ENCODE measurements at places on chromosomes 1 and 21. TPM values are rescaled to one million over a fixed set of nuclear protein-coding genes. Genes with fewer than 3 reads are reported as not detected.

- DNase-seq = no peak
Observed at GRCh38 chr1:192906334-192906733, 97.5 kb downstream of the RGS2 start.

GRCh38 chr1:117698398-117699160 is 92.7 kb downstream of the TENT5C start:
- no peak for DNase-seq

- DNase-seq = no peak
Observed at GRCh38 chr21:36946949-36947356, 19.5 kb downstream of the HLCS start.

DNA sequence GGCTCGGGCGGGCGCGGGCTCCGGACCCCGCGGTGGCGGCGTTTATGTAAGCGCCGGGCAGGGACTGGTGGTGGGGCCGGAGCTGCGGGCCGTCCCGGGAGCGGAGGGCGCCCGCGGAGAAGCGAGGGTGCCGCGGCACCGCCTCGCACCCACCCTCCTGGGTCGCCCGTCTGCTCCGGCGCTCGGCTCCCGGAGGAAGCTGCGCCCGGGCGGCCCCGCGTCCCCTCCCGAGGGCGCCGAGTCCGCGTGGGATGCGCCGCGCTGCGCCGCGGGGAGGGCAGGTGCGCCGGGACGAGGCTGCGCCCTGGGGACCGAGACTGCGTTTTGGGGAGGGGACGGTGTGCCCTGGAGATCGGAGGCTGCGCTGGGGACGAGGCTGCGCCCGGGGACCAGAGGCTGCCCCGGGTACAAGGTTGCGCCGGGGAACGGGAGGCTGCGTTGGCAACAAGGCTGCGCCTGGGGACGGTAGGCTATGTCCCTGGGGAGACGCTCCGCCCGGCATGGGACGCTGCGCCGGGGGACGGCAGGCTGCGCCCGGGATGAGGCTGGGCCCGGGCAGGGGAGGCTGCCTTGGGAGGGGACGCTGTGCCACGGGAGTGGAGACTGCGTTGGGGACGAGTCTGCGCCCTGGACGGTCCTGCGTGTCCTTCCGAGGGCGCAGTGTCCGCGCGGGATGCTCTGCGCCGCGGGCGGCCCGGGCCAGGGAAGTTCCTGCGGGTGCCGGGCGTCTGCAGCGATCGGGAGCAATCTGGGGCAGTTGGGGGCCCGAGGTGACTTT is 627 bp downstream of the ADARB1 start:
- DNase-seq = peak; percentile 69

GRCh38 chr1:157438613-157439012 is 113.7 kb downstream of the FCRL5 start:
- DNase-seq = no peak

DNA sequence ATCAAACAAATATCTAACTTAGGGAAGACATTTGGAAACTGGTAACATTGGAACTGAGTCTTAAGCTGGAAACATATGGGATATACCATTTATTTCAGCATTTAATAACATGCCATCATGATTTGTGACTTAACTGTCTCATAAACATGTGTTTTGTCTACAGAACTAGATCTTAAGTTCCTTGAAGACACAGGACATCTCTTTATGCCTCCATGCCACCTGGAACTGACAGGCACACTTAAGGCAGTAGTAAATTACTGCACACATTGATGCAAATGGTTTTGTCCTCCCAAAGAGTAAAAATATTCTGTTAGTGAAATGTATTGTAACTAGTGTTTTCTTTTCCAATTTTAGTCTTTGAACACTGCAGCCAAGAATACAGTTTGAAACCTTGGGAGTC is 1.6 kb upstream of the EXO1 start:
- DNase-seq = no peak

The CAPZA1 gene
- 31.3 TPM for total RNA-seq

The DMRTA2 gene
- total RNA-seq = not detected

The RHCE gene
- 1.1 TPM for total RNA-seq

The KRTAP7-1 gene
- total RNA-seq = not detected
